Dermis microvascular lymphatic vessel endothelial cell (primary cell): ENCODE measurements at places on chromosomes 16 and 17. TPM values are rescaled to one million over a fixed set of nuclear protein-coding genes. Genes with fewer than 3 reads are reported as not detected.

PCTP gene
- total RNA-seq, result 26.0 and 26.3 TPM in 2 replicates

ANKS3 gene
- total RNA-seq, result 9.0 and 15.0 TPM in 2 replicates

TEX14 gene
- under 0.01 TPM in 2 replicates for total RNA-seq

TBC1D3E gene
- not detected in 2 replicates for total RNA-seq

TNFRSF17 gene
- total RNA-seq, result not detected in 2 replicates

CD300A gene
- total RNA-seq, result not detected in 2 replicates

RNF157 gene
- 0.26 and 0.63 TPM in 2 replicates for total RNA-seq

PLK1 gene
- total RNA-seq, result 7.6 and 17.2 TPM in 2 replicates

ATF7IP2 gene
- 2.2 and 9.7 TPM in 2 replicates for total RNA-seq

SYCE1L gene
- 1.6 and 2.1 TPM in 2 replicates for total RNA-seq

RNF40 gene
- total RNA-seq, result 41.0 and 50.3 TPM in 2 replicates

DLX4 gene
- total RNA-seq, result not detected in 2 replicates

FBXW10 gene
- under 0.01 TPM in 1 of 2 replicates, not detected in the other for total RNA-seq

USP43 gene
- total RNA-seq, result 0.13 TPM in 2 replicates

LRRC59 gene
- 105 and 116 TPM in 2 replicates for total RNA-seq

ZNF597 gene
- 1.5 and 2.5 TPM in 2 replicates for total RNA-seq

MPP2 gene
- 0.13 TPM in 2 replicates for total RNA-seq

IL32 gene
- 52.0 and 53.5 TPM in 2 replicates for total RNA-seq

GAS7 gene
- 2.8 and 8.5 TPM in 2 replicates for total RNA-seq

UNK gene
- 6.3 and 13.1 TPM in 2 replicates for total RNA-seq

LITAF gene
- total RNA-seq, result 0.90 and 3.8 TPM in 2 replicates

DNAH17 gene
- under 0.01 TPM in 2 replicates for total RNA-seq

DPEP3 gene
- 0.13 TPM in 1 of 2 replicates, not detected in the other for total RNA-seq

KCNH6 gene
- total RNA-seq, result under 0.01 TPM in 1 of 2 replicates, not detected in the other

SLC47A2 gene
- total RNA-seq, result not detected in 2 replicates

GSG1L gene
- 0.63 TPM in 1 of 2 replicates, not detected in the other for total RNA-seq

TAOK2 gene
- 71.8 and 84.1 TPM in 2 replicates for total RNA-seq

SLC5A2 gene
- total RNA-seq, result not detected in 2 replicates

SERPINF2 gene
- total RNA-seq, result under 0.01 TPM in 1 of 2 replicates, not detected in the other

FSCN2 gene
- total RNA-seq, result 0.26 and 0.76 TPM in 2 replicates

CCDC200 gene
- total RNA-seq, result not detected in 2 replicates

NPIPB2 gene
- 1.3 and 4.0 TPM in 2 replicates for total RNA-seq

CHST6 gene
- 0.64 and 1.0 TPM in 2 replicates for total RNA-seq

PARD6A gene
- 2.0 and 2.3 TPM in 2 replicates for total RNA-seq

PPP1R1B gene
- not detected in 2 replicates for total RNA-seq

ARHGDIG gene
- 0.13 TPM in 1 of 2 replicates, not detected in the other for total RNA-seq

IL34 gene
- total RNA-seq, result 4.9 and 6.7 TPM in 2 replicates

CTRL gene
- 0.25 and 0.26 TPM in 2 replicates for total RNA-seq

HOXB7 gene
- 4.6 and 7.1 TPM in 2 replicates for total RNA-seq

NPIPA2 gene
- 0.26 TPM in 1 of 2 replicates, not detected in the other for total RNA-seq

ACACA gene
- 30.6 and 41.2 TPM in 2 replicates for total RNA-seq

CCL11 gene
- total RNA-seq, result not detected in 2 replicates

TMC8 gene
- 0.13 and 0.25 TPM in 2 replicates for total RNA-seq

CCL8 gene
- total RNA-seq, result 0.13 TPM in 2 replicates

TMIGD1 gene
- total RNA-seq, result not detected in 2 replicates

SLC5A11 gene
- total RNA-seq, result 0.13 TPM in 1 of 2 replicates, not detected in the other

SULT1A4 gene
- total RNA-seq, result 9.6 and 17.7 TPM in 2 replicates

SCNN1G gene
- 0.13 and 0.26 TPM in 2 replicates for total RNA-seq

CRK gene
- 104 and 115 TPM in 2 replicates for total RNA-seq

HOXB6 gene
- 3.3 and 3.9 TPM in 2 replicates for total RNA-seq

FOXN1 gene
- total RNA-seq, result not detected in 2 replicates

MMP28 gene
- 1.3 and 2.4 TPM in 2 replicates for total RNA-seq

MYO15A gene
- total RNA-seq, result 0.13 and 0.26 TPM in 2 replicates

NPIPB6 gene
- not detected in 2 replicates for total RNA-seq

CEMP1 gene
- not detected in 2 replicates for total RNA-seq

HID1 gene
- 31.6 and 48.5 TPM in 2 replicates for total RNA-seq

ADAP2 gene
- total RNA-seq, result 0.38 and 0.77 TPM in 2 replicates

CACNG3 gene
- total RNA-seq, result not detected in 2 replicates
